CD4-positive, alpha-beta T cell treated with Interleukin-21 for 1 hour (primary cell): ENCODE measurements at places on chromosomes 5 and 9.

GRCh38 chr5:16666883-16667398 is 50.1 kb upstream of the RETREG1 start:
- peak; percentile 13 for DNase-seq

DNA sequence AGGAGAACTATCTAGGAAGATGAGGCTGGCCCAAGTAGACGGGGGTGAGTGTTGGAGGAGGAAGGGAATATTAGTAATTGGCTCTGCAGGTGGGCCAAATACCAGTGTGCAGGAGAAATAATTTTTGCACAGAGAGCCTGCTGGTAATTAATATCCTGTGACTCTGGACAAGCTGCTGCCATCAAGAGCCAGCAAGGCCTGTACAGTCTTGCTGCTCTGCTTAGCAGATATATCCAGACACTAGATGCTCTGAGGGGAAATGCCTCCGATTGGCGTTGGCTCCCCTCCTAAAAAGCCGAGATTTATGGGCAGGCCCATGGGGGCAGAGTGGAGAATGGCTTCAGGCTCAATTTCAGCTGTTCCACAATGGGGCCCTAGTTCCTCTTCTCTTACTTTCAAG is 29.6 kb upstream of the ASTN2 start:
- DNase-seq = no peak

GRCh38 chr5:116738615-116739261 is 164.1 kb upstream of the SEMA6A start:
- no peak for DNase-seq

- DNase-seq = no peak
Observed at GRCh38 chr5:162209005-162209605, 141.5 kb downstream of the GABRG2 start.

- no peak for DNase-seq
Observed at GRCh38 chr5:133992429-133993155, 12.2 kb downstream of the VDAC1 start.

GRCh38 chr9:124812441-124812876 is 35.5 kb downstream of the OLFML2A start:
- DNase-seq = no peak

GRCh38 chr9:33380390-33381094 is 21.8 kb downstream of the AQP7 start:
- DNase-seq = no peak

DNA sequence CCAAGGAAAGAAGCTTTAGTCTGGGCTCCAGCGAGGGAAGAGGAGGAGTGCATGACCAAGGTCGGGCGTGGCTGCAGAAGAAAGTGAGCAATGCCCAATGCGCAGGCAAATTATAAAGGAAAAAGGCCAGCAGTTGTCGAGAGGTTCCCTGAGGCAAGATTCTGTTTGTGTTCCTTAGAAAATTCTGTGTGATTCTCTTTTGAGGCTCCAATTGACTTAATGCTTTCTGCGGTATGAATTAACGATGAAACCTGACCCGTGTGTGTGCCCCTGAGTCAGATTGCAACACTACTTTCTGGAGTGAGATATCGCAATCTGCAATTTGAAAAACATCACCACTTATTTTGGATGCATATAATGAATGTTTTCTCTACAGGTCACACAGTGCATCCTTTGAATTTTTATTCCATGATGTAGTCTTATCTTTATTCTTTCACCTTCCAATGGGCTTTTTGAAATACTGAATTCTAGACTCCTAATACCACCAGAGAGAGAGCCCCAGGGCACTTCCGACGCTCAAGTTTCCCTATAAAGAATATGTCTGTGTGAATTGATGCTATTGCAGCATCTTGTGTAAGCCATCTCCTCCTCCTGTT is 117.9 kb upstream of the IL6ST start:
- no peak for DNase-seq

DNA sequence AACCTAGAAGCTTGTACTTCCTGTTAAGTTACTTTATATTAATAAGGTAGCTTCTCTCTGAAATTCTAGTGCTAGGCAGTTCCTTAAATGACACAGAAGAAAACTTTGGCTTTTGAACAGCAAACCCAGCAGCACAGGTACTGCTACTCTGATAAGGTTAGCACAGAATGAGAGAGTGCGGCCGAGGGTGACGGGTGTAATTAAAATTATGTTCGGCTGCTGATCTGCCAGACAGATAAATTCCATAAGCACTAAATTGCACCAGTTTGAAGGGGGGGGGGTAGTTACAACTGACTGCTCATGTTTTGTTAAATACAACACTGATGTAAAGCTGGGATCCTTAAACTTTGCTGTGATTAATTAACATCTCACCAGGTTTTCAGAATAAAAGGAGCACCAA is 475.1 kb downstream of the SPOCK1 start:
- no peak for DNase-seq

DNA sequence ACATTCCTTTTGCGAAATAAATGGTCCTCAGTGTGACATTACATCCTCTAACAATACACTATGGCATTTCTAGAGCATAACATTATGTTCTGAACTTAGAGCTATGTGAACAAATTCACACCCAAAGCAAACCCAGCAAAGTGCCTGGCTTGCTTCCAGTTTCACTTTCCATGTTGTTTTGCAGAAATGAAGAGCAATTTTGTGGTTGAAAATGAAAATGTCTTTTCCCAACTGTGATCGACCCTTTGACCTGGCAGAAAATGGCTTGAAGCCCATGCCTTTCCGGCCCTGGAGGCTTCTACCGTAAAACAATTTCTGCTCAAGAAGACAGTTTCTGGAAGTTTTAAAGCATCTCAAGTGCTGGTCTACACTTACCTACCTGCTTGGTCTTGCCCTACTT is 344.7 kb upstream of the RGMB start:
- no peak for DNase-seq

GRCh38 chr9:89478821-89479668 is 18.9 kb downstream of the SEMA4D start:
- no peak for DNase-seq

DNA sequence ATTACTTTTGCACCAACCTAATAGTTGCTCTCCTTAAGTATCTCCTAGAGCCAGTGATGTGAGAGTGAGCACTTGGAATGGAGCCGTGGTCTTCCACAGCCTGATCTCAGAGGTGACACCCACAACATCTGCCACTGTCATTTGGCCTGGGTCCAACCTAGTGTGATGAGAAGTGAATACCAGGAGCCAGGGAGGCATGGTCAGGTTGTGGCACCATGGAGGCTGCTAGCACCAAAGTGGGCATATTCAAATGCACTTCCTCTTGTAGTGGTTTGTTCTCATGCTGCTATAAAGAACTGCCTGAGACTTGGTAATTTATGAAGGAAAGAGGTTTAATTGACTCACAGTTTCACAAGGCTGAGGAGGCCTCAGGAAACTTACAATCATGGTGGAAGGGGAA is 22.6 kb upstream of the CEP72 start:
- no peak for DNase-seq

DNA sequence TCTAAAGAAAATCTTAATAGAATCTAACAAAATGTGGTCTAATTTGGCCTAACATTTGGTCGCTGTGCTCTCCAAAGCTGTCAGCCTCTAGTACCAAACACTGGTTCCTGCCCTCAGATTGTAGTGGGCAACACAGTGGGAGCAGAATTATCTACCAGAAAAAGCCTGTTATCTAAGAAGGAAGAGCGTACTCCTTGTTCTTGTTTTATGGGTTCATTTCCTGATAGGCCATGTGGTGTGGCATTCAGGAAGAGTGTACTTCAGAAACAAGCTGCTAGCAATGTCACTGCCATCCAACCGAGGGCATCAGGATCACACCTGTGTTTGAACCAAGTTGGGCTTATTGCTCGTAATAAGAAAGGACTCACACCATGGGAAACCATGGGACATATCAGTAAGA is 487.9 kb upstream of the DAP start:
- no peak for DNase-seq

- DNase-seq = no peak
Observed at GRCh38 chr5:57768745-57769144, 286.1 kb upstream of the ACTBL2 start.

- DNase-seq = peak; percentile 3
Observed at GRCh38 chr5:88833371-88834130, 49.4 kb downstream of the MEF2C start.

GRCh38 chr9:33430942-33431341 is 16.5 kb downstream of the AQP3 start:
- no peak for DNase-seq

DNA sequence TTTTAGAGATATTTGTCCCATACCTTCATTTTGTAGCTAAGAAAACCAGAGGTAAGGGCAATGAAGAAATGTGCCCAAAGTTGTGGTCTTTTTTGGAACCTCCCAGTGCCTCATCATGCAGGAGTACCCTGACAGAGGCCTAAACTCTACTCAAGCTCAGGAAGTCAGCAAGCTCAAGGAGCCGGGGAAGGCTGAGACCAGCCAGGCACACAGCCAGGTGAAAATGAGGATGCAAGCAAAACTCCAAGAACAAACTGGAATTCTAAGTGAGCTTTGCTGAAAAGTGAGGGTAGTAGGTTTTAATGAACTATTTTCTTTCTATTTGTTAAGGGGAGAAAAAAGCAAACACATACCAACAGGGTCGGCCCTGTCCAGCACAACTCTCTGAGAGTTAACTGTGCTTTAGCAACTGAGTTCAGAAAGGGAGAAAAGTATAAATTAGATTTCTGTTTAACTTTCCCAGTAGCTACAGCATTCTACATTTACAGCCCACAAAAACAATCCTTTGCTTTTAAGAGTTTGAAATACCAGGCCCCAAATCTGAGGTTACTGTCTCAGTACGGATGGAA is 146.4 kb downstream of the GNAQ start:
- DNase-seq = no peak

DNA sequence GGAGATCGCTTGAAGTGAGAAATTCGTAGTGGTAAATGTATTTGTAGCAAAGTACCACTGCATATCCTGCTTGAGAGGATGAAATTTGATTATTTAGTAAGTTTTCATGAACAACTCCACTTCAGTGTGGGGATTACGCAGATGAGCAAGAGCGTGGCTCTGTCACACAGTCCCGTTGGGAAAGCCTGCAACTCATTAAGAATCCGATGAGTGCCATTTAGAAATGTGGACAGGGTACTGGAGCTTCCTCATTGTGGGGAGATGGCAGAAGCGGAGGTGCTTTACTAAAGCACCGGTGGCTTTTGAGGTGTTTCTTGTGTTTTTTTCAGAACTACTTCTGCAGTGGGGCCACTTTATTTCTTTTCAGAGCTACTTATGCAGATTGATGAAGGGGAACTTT is 1.4 kb downstream of the TJP2 start:
- DNase-seq = no peak

GRCh38 chr5:14036514-14036913 is 92.0 kb upstream of the DNAH5 start:
- no peak for DNase-seq

- DNase-seq = no peak
Observed at GRCh38 chr5:17411436-17412402, 86.3 kb upstream of the TAF11L2 start.

DNA sequence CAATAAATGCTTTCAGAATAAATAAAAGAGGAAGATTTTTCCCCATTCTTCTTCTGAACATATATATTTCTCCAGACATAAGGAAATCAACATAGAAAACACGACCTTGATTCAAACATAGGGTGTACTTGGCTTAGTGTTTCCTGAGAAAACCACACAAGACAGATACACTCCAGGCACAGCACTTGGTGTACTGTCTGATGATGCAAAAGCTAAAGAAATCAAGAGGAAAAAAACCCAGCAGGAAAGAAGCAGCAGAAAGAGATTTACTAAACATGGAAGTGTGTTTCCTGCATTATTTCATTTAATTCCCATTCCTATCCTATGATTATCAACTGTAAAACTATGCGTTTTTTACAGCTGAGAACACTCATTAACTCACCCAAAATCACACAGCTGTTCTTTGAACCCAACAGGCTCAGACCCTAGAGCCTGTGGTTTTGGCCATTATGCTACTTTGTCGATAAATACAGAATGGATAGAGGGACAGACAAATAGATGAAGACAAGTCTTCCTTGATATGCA is 46.1 kb downstream of the NIPAL4 start:
- no peak for DNase-seq

DNA sequence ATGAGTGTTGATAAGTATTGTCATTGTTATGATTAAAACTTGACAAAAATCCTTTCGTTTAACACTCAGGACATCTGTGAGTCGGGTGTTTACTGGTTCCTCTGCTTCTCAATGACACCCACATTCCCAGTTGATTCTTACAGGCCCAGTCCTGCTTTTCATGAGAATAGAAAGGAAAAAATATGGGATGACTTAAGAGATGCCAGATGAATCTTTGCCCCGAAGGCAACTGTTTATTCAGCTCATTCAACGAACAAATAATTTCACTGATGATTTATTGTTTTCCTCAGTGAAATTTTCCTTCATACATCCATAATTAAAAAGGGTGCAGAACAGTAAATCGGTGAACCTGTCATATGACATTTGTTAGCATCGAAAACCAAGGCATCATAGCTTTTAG is 452.4 kb upstream of the WWC1 start:
- no peak for DNase-seq

- no peak for DNase-seq
Observed at GRCh38 chr9:12091865-12092527, 601.2 kb upstream of the TYRP1 start.

- DNase-seq = no peak
Observed at GRCh38 chr9:133783331-133783731, 45.2 kb upstream of the SARDH start.

GRCh38 chr5:820245-820644 is 30.5 kb downstream of the ZDHHC11 start:
- DNase-seq = no peak

GRCh38 chr9:111483439-111483857 is 735 bp downstream of the ECPAS start:
- DNase-seq = peak; percentile 58

- DNase-seq = no peak
Observed at GRCh38 chr5:9601055-9601739, 29.0 kb downstream of the TAS2R1 start.

DNA sequence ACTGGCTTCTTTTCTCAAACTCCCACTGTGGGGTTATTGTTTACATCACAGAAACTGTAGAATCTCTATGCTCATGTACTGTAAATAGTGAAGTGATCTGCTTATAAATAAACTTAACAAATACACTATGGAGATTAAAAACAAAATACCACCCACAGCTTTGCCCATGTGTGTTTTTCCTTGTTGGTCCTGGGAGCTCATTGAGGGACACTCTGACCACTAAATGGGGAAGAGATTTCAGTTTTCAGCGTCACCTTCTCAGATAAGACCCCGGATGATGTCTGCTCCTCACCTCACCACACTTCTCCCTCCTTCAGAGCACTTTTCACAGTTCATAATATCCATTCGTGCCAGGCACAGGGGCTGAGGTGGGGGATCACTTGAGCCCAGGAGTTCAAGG is 89.7 kb downstream of the PDE6A start:
- DNase-seq = no peak

- DNase-seq = no peak
Observed at GRCh38 chr5:154740957-154741356, 14.2 kb upstream of the LARP1 start.

GRCh38 chr5:170917113-170917512 is 55.3 kb downstream of the RANBP17 start:
- no peak for DNase-seq

DNA sequence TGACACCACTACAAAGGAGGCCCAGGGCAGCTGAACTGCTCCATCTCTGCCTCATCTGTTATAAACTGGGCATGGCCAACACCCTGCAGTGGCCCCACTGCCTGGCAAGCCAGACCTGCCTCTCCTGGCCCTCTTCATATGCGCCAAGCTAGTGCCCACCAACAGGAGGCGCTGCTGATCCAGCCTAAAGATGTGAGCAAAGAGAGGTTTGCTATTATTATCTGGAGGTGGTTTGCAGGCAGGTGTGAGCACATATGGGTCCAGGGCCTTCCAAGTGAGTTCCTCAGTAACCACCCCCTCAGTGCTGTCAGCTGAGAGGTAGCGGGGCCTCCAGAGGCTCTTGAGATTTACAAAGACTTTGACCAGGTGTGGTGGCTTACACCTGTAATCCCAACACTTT is 232.2 kb downstream of the SYK start:
- DNase-seq = peak; percentile 73

GRCh38 chr9:91946653-91947488 is 3.2 kb downstream of the ROR2 start:
- no peak for DNase-seq
